PC-9 (cell line): ENCODE measurements at places on chromosomes 12 and 14. TPM values are rescaled to one million over a fixed set of nuclear protein-coding genes. Genes with fewer than 3 reads are reported as not detected.

BEGAIN gene
- not detected in 2 replicates for total RNA-seq

NANOG gene
- total RNA-seq = not detected in 2 replicates

- no peaks in the 10 kb centered on the region for H3K4me1 ChIP-seq
- no peaks in the 10 kb centered on the region for H3K36me3 ChIP-seq
- H3K27ac ChIP-seq = no peak overlapping the region
- DNase-seq = no peak
- no peak overlapping the region for H3K4me3 ChIP-seq
Measured at GRCh38 chr12:68899251-68899771, 33.7 kb downstream of the CPM start.

- no peaks in the 10 kb centered on the region for H3K36me3 ChIP-seq
- DNase-seq = no peak
- no peak overlapping the region for H3K4me3 ChIP-seq
- H3K4me1 ChIP-seq = no peaks in the 10 kb centered on the region
- no peak overlapping the region for H3K27ac ChIP-seq
- H3K27me3 ChIP-seq = no peaks in the 10 kb centered on the region
Measured at GRCh38 chr12:42779186-42779859, 189.8 kb upstream of the PRICKLE1 start.

TUBA1A gene
- 14.1 and 14.2 TPM in 2 replicates for total RNA-seq
